ENCODE measurements at places on chromosomes 13 and 19.

- DNase-seq = no peak
These were observed 519.9 kb upstream of the SPRY2 start for GRCh38 chr13:80860845-80861244.

DNA sequence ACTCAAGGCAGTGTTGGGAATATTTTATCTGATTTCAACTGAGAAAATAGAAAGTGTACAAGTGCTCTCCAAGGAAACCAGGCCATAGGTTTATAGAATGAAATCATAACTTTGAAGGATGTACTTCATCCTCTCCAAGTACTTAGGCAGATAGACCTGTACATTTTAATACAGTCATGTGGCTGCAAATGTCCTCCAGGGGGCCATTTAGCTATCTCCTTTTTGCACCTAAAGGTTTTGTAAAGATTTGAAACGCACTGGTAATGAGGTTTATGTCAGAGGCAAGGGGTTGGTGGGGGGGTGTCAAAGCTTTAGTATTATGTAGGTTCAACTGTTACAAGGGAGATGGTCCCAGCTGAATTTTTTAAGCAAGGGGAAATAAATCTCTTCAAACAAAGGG lies 364.4 kb downstream of the DCT start:
- DNase-seq = no peak

GRCh38 chr13:44543369-44543768 lies 32.8 kb downstream of the TSC22D1 start:
- no peak for DNase-seq

DNA sequence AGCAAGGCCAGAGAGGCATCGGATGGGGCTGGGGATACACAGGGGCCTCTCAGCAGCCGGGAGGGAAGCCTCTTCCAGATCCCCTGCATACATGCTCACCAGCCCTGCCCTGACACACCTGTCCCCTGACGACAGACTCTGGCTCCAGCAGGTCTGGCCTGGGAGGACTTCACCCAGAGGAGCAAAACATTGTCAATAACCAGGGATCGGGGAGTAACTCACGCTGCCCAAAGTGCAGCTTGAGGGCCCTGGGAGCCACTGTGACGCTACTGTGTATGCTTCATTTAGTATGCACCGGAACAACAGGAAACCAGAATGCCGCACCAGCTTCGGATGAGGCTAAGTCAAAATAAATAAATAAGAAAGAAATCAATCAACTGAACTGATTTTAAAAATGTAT lies 12.4 kb upstream of the CD22 start:
- no peak for DNase-seq

- DNase-seq = no peak
These were observed 618.7 kb upstream of the SGCG start for GRCh38 chr13:22562116-22562515.

DNA sequence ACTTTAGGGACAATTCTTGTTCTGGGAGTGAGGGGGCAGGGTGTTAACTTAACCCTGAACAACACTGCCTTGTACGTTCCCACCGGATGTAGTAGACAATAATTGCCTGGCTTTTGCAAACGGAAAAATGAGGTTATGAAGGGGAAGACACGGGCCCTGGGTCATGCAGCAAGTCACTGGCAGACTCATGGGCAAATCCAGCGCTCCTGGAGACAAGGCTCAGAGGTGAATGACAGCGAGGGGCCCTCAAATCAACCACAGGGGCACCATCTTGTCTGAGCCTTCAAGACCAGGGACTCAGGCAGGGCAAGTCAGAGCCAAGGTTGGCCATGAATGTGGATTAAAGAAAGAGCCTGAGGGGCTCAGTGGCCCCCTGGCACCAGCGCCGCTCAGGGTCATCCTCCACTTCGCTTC lies 2.8 kb downstream of the RASA3 start:
- DNase-seq = no peak

GRCh38 chr13:43631106-43631505 lies 155.7 kb downstream of the ENOX1 start:
- DNase-seq = peak; percentile 8

- DNase-seq = no peak
These were observed 20.2 kb downstream of the ATP8A2 start for GRCh38 chr13:25391932-25392331.

All from fibroblast of pulmonary artery (primary cell).